ENCODE measurements at places on chromosomes 13 and 19.

- no peak overlapping the region for H3K4me3 ChIP-seq
- no peak for ATAC-seq
- no peaks in the 10 kb centered on the region for H3K27me3 ChIP-seq
- H3K27ac ChIP-seq = no peak overlapping the region
Observed at GRCh38 chr13:66578305-66578704, 651.8 kb downstream of the PCDH9 start.

DNA sequence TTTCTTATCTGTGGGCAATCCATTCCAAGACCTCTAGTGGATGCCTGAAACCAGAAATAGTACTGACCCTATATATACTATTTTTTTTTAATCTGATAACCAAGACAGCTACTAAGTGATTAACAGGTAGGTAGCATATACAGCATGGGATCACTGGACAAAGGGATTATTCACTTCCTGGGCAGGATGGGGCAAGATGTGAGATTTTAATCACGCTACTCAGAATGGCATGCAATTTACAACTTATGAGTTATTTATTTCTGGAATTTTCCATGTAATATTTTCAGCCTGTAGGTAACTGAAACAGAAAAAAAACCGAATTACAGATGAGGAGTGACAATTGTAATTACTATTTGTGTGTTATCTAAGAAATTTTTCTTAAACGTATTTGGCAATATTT, 41.2 kb downstream of the ZIC2 start:
- H3K4me1 ChIP-seq = no peaks in the 10 kb centered on the region
- ATAC-seq = no peak
- no peak overlapping the region for H3K27ac ChIP-seq
- peaks cover 8% of the 10 kb centered on the region for H3K27me3 ChIP-seq
- H3K36me3 ChIP-seq = no peaks in the 10 kb centered on the region

- no peak overlapping the region for H3K27ac ChIP-seq
- H3K4me1 ChIP-seq = peaks cover 7% of the 10 kb centered on the region
- no peaks in the 10 kb centered on the region for H3K27me3 ChIP-seq
- H3K36me3 ChIP-seq = no peaks in the 10 kb centered on the region
- no peak for ATAC-seq
Observed at GRCh38 chr13:92804926-92805325, 421.7 kb upstream of the GPC6 start.

DNA sequence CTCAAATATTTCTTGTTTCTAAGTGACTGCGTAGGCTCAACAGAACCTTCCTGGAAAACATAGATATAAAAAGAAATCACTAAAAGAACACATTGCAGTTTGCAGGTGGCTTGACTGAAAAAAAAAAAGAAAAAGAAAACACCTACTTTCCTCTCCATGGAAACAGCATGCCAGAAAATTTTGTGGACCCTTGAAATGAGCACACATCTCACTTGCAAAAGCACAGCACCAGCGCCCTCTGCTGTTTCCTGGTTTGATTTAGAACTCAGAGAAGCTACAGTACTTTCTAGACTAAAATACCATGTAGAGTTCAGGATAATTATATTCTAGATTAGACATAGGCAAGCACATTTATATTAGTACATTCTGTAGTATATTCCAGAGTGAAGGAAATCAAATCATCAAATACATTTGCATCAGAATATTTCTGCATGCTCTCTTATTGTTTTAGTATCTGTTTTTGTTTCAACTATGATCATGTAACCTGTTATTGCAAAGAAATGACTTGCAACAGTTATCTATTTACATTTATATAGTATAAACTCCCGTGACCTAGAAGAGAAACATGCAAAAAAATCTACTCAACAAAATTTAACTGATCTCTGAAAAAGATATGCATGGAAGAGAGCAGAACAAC, 22.3 kb upstream of the XPO4 start:
- H3K27ac ChIP-seq = no peak overlapping the region
- no peaks in the 10 kb centered on the region for H3K4me1 ChIP-seq
- H3K27me3 ChIP-seq = no peaks in the 10 kb centered on the region
- ATAC-seq = peak; percentile 32

DNA sequence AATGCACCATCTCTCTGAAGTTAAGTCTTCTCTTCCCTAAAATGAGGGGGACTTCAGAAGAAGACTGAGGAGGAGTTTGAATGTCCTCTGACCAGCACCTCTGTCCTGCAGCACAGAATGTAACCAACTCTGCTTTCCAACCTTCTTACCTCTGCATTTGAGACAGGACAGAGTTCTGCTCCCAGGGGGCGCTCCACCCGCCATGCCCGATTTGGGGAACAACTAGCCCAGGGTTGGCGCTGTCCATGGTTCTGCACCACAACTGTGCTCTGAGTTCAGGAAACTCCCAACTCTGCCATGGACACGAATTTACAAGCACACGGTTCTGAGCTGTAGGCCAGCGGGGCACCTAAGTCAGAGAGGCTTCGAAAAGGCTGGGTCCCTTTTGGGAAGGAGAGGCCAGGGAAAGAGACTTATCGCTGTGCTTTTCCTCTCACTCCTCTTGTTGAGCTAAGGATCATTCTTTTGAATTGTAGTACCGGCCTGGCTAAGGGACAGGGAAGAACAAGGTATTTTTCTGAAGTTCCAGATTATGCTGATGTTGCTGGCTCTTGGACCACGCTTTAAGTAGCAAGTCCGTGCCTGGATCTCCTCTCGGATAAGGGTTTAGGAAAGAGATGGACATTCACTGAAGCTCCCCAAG, 22.2 kb downstream of the SIGLEC5 start:
- peaks cover 7% of the 10 kb centered on the region for H3K4me1 ChIP-seq
- peak; percentile 24 for ATAC-seq
- H3K36me3 ChIP-seq = no peaks in the 10 kb centered on the region
- H3K4me3 ChIP-seq = no peak overlapping the region

DNA sequence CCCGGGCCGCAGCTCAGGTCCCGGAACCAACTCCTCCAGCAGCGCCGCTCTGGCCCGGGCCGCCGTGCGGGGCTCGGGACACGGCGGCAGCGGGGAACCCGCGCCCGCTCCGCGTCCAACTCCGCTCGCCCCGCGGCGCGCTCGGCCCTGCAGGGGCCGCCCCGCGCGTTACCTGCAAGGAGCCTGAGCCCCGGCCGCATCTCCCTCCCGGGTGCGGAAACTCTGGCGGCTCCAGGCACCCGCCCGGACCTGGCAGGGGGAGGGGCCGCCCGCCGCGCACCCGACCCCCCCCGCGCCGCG, at the start of gene TMTC4:
Gene TMTC4 (minus strand): TSS at position 224 of the 300 bp plus-strand sequence. CDS start 4,433 bp downstream, outside the sequence.
- peak within 1 kb of the TSS; percentile 88 for H3K27ac ChIP-seq
- peak within 1 kb of the TSS; percentile 86 for H3K4me3 ChIP-seq

DNA sequence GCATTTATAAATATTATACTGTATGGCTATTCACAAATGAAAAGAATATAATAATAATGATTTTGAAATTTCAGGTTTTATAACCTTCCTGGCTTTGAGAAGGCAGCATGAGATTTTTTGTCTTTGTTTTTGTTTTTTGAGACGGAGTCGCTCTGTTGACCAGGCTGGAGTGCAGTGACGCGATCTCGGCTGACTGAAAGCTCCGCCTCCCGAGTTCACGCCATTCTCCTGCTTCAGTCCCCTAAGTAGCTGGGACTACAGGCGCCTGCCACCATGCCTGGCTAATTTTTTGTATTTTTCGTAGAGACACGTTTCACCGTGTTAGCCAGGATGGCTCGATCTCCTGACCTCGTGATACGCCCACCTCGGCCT, 64.1 kb downstream of the ZNF429 start:
- ATAC-seq = peak; percentile 71
- no peaks in the 10 kb centered on the region for H3K27me3 ChIP-seq
- H3K4me1 ChIP-seq = peaks cover 6% of the 10 kb centered on the region
- peak overlapping the region; percentile 90 for H3K4me3 ChIP-seq

GRCh38 chr13:40121722-40122121, 466.3 kb downstream of the COG6 start:
- no peak overlapping the region for H3K27ac ChIP-seq
- H3K4me3 ChIP-seq = no peak overlapping the region
- ATAC-seq = no peak
- no peaks in the 10 kb centered on the region for H3K27me3 ChIP-seq

GRCh38 chr19:54138489-54139256, 1.1 kb downstream of the CNOT3 start:
- H3K27ac ChIP-seq = peak overlapping the region; percentile 95
- peak overlapping the region; percentile 91 for H3K4me3 ChIP-seq
- H3K27me3 ChIP-seq = no peaks in the 10 kb centered on the region
- H3K4me1 ChIP-seq = peaks cover 21% of the 10 kb centered on the region

GRCh38 chr19:43739439-43740235, 15.1 kb downstream of the SMG9 start:
- peaks cover 5% of the 10 kb centered on the region for H3K4me1 ChIP-seq
- no peak for ATAC-seq
- peaks cover 95% of the 10 kb centered on the region for H3K36me3 ChIP-seq
- H3K27me3 ChIP-seq = no peaks in the 10 kb centered on the region
- H3K27ac ChIP-seq = no peak overlapping the region

GRCh38 chr13:57629821-57630235, 1.7 kb upstream of the PCDH17 start:
- H3K4me3 ChIP-seq = peak overlapping the region; percentile 70
- H3K27me3 ChIP-seq = peaks cover 55% of the 10 kb centered on the region

- no peak for ATAC-seq
- H3K27me3 ChIP-seq = peaks cover 7% of the 10 kb centered on the region
- H3K4me1 ChIP-seq = no peaks in the 10 kb centered on the region
Observed at GRCh38 chr13:41302743-41303142, 8.3 kb upstream of the NAA16 start.

DNA sequence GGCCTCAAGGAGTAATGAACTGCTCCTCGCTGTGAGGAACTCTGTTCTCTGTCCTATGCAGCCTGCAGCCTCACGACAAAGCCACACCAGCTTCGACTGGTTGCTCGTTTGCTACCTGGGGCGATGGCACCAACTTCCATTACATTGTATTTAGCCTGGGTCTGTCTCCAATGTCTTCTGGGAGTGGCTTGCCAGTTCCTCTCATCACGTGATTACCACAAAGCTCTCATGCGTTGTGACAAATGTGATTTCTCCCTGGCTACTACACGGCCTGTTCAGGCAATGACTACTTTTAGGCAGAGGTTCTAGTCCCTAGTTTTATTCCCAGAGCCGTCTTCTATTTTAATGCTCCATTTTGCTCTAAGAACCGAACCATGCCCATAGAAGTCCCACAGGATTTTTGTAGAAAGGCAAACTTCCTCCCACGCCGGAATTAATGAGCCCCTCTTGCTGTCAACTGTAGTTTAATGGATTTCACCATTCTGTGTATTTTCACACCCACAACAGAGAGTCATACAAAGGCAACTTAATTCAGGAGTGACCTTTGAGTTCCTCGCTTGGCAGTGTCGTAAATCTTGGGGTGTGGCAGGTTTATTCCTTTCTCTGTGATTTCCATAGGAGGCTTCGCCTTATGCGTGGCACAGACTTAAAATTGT, 351.9 kb downstream of the EFNB2 start:
- no peaks in the 10 kb centered on the region for H3K4me1 ChIP-seq
- no peak for ATAC-seq
- H3K4me3 ChIP-seq = no peak overlapping the region
- H3K36me3 ChIP-seq = no peaks in the 10 kb centered on the region

DNA sequence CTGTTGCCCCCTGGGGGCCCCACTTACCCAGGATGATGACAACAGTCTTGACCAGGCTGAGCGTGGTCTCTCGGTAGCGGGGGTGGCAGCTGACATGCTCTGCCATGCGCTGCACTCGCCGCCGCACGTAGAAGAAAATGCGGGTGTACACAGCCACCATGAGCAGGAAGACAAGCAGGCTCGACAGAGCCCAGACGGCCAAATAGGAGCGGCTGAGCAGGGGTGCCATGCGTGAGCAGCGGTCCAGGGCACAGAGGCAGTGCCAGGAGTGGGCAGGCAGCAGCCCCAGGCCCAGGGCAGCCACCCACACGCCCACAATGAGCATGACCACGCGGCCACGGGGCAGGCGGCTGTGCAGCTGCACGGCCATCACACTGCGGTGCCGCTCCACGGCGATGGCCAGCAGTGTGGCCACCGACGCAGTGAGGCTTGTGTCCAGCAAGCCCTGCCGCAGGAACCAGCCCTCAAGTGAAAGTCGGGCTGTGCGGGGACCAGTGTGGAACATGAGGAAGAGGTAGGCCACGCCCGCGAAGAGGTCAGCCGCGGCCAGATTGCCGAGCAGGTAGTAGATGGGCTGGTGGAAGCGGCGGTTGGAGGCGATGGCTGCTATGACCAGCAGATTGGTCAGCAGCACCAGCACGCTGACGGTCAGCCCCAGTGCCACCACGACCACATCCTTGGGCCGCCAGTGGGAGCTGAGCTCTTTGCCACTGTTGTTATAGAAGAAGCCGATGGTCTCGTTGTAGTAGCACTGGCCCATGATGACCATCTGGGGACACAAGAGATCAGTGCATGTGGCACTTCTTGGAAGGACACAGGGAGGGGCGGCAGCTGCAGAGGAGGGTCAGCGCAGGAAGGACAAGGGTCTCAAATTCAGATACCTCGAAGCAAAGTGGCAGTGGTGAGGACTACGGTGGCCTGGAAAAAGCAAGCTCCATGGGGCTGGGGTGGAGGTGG, 1.2 kb downstream of the LPAR2 start:
- H3K27me3 ChIP-seq = no peaks in the 10 kb centered on the region
- H3K36me3 ChIP-seq = peaks cover 67% of the 10 kb centered on the region
- peak overlapping the region; percentile 98 for H3K27ac ChIP-seq
- peaks cover 16% of the 10 kb centered on the region for H3K4me1 ChIP-seq

- peak; percentile 53 for ATAC-seq
- H3K27ac ChIP-seq = no peak overlapping the region
- H3K4me3 ChIP-seq = no peak overlapping the region
Observed at GRCh38 chr13:48334534-48335127, 31.1 kb downstream of the RB1 start.

- ATAC-seq = no peak
- no peak overlapping the region for H3K4me3 ChIP-seq
- H3K27ac ChIP-seq = peak overlapping the region; percentile 52
- H3K36me3 ChIP-seq = no peaks in the 10 kb centered on the region
Observed at GRCh38 chr19:29779921-29780320, 31.9 kb upstream of the CCNE1 start.

- peak; percentile 28 for ATAC-seq
- H3K4me1 ChIP-seq = peaks cover 6% of the 10 kb centered on the region
- no peak overlapping the region for H3K27ac ChIP-seq
- H3K36me3 ChIP-seq = no peaks in the 10 kb centered on the region
- peaks cover 5% of the 10 kb centered on the region for H3K27me3 ChIP-seq
Observed at GRCh38 chr19:11699931-11700794, 38.6 kb downstream of the ZNF823 start.

GRCh38 chr19:47391510-47392223, 27.7 kb downstream of the MEIS3 start:
- H3K4me1 ChIP-seq = no peaks in the 10 kb centered on the region
- ATAC-seq = peak; percentile 84
- peaks cover 3% of the 10 kb centered on the region for H3K27me3 ChIP-seq

- H3K27me3 ChIP-seq = no peaks in the 10 kb centered on the region
- ATAC-seq = no peak
- H3K4me1 ChIP-seq = no peaks in the 10 kb centered on the region
Observed at GRCh38 chr13:94646904-94647303, 45.2 kb downstream of the GPR180 start.
